ENCODE measurements at places on chromosomes 1 and 21.

- DNase-seq: no peak
Measured at GRCh38 chr1:117312453-117313138, 54.7 kb upstream of the MAN1A2 start.

DNA sequence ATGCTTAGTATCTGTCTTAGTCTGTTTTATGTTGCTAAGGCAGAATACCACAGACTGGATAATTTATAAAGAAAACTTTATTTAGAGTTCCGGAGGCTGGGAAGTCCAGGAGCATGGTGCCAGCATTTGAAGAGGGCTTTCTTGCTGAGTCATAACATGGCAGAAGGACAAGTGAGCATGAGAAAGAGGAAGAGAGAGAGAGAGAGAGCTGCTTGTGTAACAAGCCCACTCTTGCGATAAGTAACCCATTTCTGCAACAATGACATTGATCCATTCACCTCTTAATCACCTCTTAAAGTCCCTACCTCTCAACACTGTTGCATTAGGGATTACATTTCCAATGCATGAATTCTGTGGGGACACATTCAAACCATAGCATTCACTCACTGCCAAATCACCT, 11.7 kb upstream of the MYOCOS start:
- no peak for DNase-seq

DNA sequence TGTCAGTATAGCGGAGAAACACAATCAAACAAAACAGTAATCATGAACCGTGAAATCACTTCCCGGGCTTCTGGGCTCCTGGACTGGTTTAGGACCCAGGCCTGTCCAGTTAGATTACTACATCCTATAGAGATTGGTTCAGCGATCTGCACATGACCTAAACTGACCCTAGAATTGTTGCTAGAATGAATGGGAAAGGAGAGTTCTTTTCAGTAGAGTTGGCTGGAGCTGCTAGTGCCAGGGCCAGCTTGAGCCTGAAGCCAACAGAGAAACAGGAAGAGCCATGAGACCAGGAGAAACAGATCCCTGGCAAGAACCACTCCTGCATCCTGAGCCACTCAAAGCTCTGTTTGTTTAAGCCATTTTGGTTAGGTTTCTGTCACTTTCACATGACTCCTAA, 474.3 kb upstream of the C1orf87 start:
- no peak for DNase-seq

- DNase-seq: no peak
Measured at GRCh38 chr1:38454236-38454635, 405.3 kb downstream of the RRAGC start.
